ENCODE measurements at places on chromosomes 16 and 17.

GRCh38 chr16:11796227-11797165 lies 562 bp downstream of the ZC3H7A start:
- DNase-seq, result peak; percentile 53

- no peak for DNase-seq
Measured at GRCh38 chr16:73998707-73999106, 297.9 kb upstream of the PSMD7 start.

DNA sequence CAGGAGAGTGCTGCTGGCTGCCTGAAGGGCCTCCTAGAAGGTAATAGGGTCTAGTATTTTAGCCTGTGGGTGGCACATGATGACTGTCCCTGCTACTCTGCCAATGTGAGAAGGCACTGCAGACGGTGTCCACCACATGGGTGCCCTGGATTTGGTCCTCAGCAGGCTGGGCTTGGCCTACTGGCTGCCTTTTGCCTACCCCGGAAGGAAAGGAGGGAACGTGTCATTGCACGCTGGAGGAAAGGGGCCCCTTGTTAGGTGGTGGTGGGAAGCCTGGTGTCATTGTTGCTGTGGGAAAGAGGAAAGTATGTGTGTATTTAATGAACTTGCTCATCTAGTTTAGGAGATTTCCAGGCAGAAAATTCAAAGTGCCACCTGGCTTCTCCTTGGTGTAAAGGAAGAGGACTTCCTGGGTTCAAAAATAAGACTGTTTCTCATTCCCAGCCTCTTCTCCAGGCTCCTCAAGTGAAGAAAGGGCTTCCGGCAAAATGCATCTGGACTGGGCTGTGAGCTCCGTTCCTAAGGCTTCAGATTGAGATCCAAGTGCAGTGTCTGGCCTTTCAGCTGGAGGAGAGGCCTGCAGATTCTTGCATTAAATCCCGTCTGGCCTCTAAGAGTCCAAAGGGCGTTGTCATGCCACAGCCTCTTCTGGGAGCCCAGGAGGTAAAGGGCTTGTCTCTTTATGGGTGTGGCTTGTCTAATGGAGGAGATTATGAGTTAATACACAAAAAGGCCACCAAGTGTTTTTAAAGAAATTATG lies 55.1 kb downstream of the RPTOR start:
- DNase-seq, result peak; percentile 67

DNA sequence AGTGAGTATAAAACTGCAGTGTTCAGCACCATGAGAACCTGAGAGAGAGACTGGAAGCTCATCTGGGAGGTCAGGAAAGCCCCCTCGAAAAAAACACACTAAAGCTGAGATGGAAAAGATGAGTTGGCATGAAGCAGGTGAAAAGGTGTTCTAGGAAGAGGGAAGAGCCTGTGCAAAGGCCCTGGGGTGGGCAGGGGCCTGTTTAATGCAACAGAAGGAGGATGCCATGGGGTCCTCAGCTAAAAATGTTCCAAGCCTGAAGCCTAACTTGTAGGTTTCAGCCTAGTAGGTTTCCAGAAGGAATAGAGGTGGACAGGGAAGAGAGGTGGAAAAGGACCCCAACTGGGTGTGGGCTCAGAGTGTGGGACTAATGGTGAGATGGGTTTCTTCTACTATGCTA lies 242.3 kb upstream of the ZFHX3 start:
- DNase-seq, result no peak

GRCh38 chr17:62641153-62641552 lies 13.7 kb downstream of the MRC2 start:
- DNase-seq, result no peak

Data from fibroblast of the aortic adventitia (primary cell).